DMS53 (cell line): ENCODE measurements at places on chromosomes 2 and 18.
A peak's percentile ranks its signal among the peaks of the same experiment; 100 is the strongest.

DNA sequence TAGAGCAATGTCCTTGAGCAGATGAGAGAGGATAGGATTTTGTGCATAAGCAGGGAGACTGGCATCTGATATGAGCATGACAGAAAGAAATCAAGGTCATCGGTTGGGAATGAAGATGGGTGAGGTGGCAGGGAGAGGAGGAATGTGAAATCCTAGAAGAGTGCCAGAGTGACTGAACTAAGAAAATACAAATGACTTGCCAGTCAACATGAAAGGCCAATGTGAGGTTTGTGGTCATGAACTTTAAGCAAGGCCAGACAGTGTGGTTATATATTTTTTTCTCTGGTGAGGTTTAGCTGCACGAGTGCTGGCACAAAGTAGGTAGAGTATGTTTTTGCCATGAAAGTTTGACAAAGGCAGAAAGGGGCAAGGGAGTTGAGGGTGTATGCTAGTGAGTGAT is 21.2 kb downstream of the QPCT start:
- no peak for DNase-seq

DNA sequence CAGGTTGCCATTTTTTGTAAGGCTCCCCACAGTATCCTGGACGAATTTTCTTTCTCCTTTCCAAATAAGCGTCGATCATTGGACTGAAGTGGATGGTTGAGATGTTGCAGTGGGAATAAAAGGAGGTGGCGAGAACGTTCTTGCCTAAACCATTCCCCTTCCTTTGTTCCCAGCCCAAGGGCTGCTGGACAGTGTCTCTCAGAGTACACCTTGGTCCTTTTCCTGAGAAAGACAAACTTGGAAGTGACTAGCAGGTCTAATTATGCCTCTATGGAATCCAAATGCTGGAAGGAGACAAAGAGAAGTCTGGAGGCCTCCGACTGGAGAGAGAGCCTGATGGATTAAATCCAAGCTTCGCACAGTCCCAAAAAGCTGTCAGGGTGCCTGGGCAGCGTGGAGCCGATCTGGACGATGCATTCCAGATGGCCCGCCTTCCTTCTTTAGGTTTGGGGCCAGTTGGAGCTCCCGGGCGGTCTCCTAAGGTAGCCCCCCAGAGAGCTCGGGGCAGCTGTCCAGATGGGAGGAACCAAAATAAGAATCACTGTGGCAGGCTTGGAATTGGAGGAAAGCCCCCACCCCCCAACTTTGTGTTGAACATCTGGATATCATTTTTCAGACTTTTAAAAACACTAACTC is 186.8 kb downstream of the TMEM247 start:
- no peak for DNase-seq

GRCh38 chr2:46510598-46511177 is 31.3 kb downstream of the TMEM247 start:
- no peak for DNase-seq

DNA sequence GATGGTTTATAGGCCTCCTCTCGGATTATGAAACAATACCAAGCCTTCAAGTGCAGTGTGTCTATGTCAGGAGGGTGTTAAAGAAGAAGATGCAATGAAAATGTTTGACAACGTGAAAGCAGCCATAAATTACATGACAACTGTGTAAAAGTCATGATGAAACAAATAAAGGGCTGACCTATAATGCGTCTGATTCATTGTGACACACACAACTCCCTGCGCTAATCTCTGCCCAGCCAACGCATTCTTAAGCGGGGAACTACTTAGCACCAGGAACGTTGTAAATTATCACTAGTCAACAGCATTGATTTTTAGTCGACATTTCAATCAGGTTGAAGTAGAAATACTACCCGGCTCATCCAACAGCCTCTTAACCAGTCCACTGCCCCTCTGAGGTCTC is 26.8 kb downstream of the BCL11A start:
- DNase-seq = no peak

DNA sequence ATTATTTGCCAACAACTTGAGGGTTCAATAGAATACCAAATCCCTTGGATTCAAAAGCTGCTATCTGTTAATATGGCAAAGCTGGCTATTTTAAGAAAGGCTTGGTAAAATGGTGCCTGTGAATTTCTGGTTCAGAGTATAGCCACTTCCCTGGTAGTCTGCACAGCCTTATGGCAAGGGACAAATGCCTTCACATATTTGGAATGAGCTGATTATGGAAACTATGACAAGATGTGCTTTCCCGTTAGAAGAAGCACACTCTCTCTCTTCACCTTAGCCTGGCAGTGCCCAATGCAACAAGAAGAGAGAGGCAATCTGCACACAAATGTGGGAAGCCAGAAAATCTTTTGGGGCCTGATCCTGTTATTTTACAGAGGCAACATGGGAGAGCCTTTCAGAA is 47.5 kb upstream of the MAP3K20 start:
- no peak for DNase-seq

DNA sequence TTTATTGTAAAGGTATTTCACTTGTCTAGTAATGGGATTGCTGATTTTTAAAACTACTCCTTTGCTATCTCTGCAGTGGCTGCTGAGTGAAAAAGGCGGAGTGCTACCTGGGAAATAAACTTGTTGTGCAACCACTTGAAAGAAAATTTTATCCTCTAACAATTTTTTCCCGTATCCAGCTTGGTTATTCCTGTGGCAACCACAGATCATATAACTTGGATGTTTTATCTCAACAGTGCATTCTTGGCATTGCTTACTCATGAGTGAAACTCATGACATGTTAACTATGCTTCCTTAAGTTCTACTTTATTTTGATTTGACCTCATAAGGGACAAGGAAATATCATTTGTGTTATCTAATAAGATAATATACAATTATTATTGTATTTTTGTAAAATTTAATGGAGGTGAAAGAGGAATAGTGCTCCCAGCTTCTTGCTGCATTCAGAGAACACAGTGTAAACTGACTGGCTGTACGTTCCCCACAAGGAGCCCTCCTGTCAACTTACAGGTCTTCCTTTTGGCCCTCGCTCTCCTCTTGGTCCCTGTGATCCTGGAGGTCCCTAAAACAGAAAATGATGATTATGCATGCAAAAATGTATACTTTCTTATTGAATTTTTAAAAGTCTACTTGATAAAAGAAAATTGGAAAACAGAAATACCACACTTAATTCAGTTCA is 82.7 kb downstream of the COL5A2 start:
- peak; percentile 7 for DNase-seq

- no peak for DNase-seq
Measured at GRCh38 chr2:118835746-118836410, 11.6 kb downstream of the EN1 start.

DNA sequence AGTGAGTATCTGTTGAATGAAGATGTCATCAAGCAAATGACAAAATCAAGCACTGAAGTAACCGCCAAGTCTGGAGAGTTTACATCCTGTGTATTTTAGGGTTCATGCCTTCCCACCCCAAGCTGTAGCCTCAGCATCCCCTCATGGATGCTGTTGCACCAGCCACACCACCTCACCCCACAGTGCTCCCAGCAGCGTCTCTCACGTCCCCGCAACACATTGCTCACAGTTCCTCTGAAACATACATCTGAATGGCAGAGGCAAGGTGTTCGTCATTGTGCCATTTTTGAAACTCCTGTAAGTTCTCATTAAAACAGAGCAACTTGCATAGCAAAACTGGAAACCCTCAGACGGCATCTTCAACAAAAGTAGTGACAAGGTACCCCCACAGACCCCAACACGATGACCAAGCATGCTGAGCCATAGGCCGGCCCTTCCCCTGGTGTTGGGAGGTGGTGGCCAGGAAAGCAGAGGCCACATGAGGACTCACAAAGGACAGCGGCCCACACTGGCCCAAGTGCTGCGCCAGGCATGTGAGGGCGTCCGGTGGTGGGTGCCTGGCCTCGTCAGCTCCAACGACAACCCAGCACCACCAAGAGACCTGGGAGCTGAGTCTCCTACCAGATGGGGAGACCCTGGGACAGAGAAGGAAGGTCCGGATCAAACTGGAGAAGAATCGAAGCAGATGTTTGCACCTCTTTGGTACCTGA is 456.5 kb downstream of the EIPR1 start:
- DNase-seq = no peak

GRCh38 chr2:130762910-130763385 is 7.6 kb downstream of the AMER3 start:
- no peak for DNase-seq

GRCh38 chr2:241869087-241869961 is at the start of gene RTP5:
RTP5 (plus strand) TSS chr2:241869729; CDS start chr2:241869757, 28 bp downstream.
- peak; percentile 59 for DNase-seq

DNA sequence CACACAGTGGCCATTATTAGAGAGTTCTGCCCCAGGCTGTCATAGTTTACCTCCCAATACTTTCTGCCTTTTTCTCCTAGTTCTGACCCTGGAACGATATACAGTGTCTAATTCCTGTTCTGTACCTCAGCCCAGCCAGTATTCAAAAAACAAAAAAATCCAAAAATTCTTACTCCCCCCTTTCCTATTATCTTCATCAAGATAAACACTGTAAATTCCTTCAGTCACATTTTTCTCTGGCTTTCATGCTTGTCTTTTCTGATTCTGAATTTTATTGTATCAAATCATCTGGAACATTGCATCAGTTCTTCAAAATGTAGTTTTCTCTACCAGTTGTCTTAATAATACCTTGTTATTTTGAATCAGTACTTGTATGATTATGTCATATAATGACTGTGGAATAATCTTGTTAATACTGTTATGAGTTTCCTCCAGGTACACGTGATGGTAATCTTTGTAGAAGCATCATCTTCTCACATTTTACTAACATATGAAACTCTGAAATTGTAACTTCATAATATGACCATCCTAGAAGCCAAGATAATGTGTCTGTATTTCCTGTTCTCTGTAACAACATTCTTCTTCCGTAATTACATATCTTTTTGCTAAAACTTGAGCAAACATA is 79.0 kb upstream of the NOSTRIN start:
- no peak for DNase-seq

GRCh38 chr2:100655936-100656534 is 93.2 kb downstream of the PDCL3 start:
- DNase-seq = peak; percentile 94

GRCh38 chr18:12639990-12640880 is 17.7 kb downstream of the SPIRE1 start:
- DNase-seq = peak; percentile 93

- no peak for DNase-seq
Measured at GRCh38 chr2:37582481-37583220, 88.8 kb downstream of the CDC42EP3 start.

DNA sequence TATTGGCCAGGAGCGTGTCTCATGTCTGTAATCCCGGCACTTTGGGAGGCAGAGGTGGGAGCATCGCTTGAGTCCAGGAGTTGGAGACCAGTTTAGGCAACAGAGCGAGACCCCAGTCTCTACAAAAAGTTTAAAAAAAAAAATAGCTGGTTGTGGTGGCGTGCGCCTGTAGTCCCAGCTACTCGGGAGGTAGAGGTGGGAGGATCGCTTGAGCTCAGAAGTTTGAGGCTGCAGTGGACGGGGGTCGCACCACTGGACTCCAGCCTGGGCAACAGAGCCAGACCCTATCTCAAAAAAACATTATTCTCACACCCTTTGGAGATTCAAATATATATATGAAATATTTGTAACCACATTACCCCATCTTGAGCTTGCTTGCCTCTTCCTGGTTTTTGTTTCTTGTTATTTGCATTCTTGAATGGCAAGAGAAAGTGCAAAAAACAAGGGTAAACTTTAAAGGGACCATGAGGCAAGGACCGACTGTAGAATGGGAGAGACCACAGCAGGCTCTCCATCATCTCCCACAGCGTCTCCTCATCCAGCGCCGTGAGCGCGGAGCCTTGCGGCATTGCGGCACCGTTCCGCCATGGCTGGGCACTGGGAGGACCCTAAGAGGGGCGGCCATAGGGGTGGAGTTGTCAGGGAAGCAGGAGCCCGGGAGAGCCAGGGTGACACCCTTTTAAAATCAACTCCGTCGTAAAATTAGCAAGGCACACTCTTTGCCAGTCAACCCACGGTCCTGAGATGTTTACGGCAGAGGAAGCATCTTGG is 1.4 kb downstream of the ELP2 start:
- no peak for DNase-seq

DNA sequence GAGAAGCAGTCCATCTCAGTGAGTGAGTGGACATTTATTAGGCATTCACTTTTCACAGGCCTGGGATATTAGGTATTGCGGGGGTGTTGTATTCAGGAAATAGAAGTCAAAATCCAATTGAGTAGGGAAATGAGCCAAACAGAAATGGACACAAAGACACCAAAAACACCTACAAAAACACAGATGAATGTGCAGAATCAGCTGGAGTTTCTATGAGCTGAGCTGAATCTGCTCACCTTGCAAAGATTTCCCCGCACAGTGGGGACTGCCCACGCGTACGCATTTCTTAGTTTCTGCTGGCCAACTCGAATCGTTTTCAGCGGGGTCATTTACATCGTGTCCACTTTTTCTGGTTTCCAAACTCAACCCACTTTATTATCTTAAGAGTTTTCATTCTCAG is 160.0 kb downstream of the BCL2 start:
- DNase-seq = no peak

- DNase-seq = peak; percentile 55
Measured at GRCh38 chr2:162333968-162334367, 10.0 kb upstream of the GCA start.

DNA sequence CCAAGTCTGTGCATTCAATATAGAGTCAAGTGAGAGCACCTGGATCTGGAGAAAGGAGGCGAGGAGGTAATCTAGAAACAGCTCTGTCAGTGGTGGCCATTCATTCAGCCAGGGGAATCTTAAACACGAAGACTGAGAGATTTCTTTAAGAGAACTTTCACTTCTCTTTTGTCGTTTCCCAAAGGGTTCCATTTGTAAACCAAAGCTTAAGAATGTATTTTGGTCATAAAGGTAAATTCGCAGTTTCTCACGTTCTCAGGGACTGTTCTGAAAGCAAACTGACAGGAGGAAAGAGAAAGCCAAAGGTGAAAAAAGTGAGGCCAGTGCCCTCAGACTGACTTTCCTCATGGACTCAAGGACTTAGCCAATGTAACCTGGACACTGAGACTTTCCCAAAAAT is 513.5 kb downstream of the CMPK2 start:
- no peak for DNase-seq

DNA sequence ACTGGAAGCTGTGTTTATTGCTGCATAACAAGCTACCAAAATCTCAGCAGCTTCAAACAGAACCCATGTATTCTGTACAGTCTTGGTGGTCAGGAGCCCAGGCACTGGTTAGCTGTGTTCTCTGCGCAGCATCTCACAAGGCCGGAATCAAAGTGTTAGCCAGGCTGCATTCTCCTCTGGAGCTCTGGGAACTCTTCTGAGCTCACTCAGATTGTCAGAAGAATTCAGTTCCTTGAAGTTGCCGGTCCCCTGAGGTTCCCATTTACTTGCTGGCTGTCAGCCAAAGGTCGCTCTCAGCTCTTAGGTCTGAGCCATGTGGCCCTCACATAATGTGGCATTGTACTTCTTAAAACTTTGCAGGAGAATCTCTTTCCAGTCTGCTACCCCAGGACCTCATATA is 123.6 kb upstream of the SMIM21 start:
- DNase-seq = no peak
